COR-L47 (cell line): ENCODE measurements at places on chromosomes 11 and 22.

- DNase-seq, result no peak
Observed at GRCh38 chr11:94855666-94856065, 87.5 kb downstream of the AMOTL1 start.

- DNase-seq, result no peak
Observed at GRCh38 chr11:46741600-46742484, 22.8 kb downstream of the F2 start.

DNA sequence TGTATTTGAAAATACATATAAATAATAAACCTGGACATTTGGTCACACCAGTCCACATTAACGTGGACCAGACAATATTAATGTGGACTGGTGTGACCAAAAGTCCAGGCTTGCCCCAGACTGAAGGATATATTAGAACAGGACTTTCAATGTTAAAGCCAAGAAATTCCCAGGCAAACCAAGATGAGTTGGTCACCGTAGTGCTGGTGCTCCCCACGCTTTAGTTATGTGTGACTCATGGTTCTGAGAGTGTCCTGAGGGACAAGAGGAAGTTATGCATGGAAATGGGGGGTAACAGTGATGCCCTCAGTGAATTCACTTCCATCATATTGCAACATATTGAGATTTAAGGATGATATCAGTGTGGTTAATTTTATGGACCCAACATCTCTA is 31.4 kb downstream of the POU2AF1 start:
- no peak for DNase-seq

- DNase-seq, result no peak
Observed at GRCh38 chr11:111826322-111826950, 44.9 kb downstream of the ALG9 start.

GRCh38 chr22:23557036-23557435 is 23.1 kb downstream of the IGLL1 start:
- no peak for DNase-seq

DNA sequence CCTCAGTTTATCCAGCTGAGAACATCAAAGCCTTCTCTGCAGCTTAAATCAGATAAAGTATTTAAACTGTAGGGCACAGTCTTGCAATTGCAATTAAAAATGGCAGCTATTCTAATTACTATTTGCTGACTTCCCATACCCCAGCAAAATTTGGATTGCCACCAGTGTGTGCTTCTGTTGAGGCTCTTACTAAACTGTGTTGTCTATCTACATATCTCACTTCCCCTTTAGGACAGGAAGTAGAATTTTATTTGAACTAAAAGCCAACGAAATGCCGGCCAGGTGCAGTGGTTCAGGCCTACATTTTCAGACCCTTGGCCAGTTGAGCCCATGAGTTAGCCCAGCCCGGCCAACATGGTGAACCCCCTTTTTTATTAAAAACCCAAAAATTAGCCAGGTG is 7.1 kb downstream of the SAA4 start:
- no peak for DNase-seq

GRCh38 chr11:126405906-126406305 is 50.4 kb downstream of the ST3GAL4 start:
- DNase-seq, result peak; percentile 44

GRCh38 chr22:47589271-47590250 is 827.1 kb downstream of the TBC1D22A start:
- no peak for DNase-seq

GRCh38 chr11:103806130-103806895 is 230.1 kb upstream of the DDI1 start:
- DNase-seq, result no peak

DNA sequence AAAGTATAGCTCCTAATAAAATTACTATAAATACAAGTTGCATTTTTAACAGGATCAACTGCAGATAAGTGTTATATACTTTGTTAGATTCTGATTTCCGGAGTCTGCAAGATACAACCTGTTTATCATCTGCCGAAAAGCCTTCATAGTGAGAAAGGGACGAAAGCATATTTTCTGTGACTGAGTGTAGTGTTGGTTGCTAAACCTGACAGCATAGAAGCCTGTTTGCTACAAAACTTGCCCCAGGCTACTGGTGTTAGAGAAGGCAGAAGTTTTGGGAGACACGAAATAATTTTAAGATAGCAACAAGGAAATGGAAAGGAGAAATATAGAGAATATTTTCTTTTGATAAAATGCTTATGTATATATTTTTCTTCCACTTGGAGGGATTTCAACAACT is 243.5 kb upstream of the NARS2 start:
- no peak for DNase-seq
